ENCODE measurements at places on chromosomes 2 and 18.

- DNase-seq: no peak
Measured at GRCh38 chr2:226660526-226660925, 139.1 kb downstream of the IRS1 start.

- peak; percentile 66 for DNase-seq
Measured at GRCh38 chr2:100427627-100428258, 10.3 kb upstream of the CHST10 start.

DNA sequence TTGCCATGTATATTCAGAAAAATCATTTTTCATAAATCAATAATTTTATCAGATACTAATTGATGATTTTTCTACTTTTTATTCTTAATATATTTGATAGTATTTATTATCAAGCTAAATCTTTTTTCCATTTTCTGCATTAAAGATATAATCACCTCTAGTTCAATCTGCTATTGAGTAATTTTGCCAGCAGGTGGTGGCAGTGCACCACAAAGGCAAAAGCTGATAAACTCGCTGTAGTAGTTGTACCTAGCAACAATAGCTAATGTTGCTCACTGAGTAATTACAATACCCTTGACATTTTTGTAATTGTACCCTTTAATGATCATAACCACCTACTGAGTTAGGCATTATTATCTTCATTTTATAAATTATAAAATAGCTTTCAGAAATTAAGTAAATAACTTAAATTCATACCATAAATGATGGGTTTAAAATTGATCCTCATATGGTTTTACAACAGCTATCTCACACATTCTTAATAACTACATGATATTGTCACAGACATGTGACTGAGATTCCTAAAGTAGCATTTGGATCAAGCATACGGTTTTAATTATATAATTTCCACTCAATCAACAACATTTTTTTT is 52.0 kb upstream of the CALCRL start:
- DNase-seq: peak; percentile 26

GRCh38 chr2:229401171-229401865 is 130.2 kb upstream of the PID1 start:
- DNase-seq: no peak

DNA sequence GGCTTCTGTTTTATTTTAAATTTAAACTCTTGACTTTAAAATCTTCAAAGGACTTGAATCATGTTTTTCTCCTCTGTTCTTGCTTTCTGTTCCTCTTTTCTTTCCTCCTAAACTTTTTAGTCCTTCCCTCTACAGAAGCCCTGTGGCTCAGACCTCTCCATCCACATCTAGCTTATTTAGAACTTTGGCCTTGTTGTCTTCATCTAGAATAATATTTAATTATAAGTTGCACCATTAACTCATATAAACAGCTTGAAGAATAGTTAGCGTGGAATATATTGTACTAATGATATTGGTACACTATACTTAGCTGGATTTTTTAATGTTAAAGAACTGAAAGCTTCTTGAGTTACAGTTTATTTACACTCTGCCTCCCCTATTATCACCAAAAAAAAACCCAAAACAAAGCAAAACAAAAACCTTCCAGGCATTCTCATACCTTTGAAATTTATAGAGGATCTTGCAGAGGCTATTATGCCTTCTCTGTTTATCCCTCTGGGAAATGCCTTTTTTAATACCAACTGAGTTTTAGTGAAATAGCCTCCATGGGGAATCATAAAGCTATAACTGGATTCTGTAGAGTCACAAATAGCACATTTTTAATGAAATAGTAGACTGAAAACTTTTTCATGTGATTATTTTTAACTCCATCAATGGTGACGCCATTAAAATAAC is 9.2 kb upstream of the CCDC141 start:
- DNase-seq: peak; percentile 17

- no peak for DNase-seq
Measured at GRCh38 chr2:29477186-29477585, 362.0 kb downstream of the CLIP4 start.

DNA sequence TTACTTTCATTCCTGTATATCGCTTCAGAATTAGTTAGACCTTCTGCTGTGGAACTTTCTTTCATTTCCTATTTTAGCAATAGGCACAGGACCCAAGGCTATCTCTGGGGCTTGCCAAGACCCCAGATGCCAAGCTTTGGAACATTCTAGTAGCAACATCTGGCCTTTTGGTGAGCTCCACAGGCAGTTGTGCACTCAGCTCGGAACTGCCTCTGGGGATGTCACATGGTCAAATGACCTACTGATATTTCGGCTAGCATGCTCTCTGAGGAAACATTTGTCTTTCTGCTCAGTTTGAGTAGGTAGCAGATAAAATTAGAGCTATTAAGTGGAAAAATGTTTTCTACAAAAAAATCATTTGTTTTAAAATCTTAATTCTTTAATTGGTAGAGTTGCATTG is 76.6 kb upstream of the ITGA4 start:
- DNase-seq: no peak

GRCh38 chr2:63740943-63741342 is 100.8 kb upstream of the UGP2 start:
- DNase-seq: no peak

DNA sequence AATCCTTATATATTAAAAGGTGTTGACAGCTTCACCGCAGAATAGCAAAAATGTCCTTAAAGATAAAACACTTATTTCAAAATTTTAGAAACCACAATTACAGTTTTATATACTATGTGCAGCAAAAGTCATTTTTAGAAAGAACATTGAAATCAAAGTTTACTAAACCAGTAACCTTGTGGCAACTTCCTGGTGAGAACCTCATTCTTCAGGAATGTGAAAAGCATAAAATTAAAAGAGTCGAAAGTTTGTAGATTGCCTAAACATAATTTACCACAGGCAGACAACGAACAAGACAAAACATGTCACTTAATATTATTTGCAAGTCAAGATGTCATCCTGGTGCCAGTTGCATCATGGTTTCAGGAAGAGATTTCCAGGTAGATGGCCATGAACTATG is 108.3 kb upstream of the NRP2 start:
- DNase-seq: no peak

- no peak for DNase-seq
Measured at GRCh38 chr2:2183176-2183575, 147.9 kb downstream of the MYT1L start.

DNA sequence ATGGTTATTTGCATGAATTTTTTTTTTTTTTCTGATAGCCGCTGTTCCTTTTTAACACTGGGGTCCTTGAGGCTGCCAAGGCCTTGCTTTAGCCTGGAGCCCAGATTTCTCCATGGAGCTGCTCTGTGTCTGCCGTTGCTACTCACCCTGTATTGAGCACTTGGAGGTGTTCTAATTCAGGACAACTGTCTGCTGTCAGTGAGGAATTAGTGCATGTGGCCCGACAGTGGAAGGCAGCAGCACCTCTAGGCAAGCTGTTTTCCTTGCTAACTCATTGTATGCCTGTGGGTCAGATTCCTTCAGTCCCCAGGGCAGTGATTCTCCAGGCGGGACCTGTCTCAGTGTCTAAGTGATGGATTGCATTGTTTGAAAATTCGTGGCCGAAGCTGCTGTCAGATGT is 147.7 kb upstream of the DPP10 start:
- no peak for DNase-seq

DNA sequence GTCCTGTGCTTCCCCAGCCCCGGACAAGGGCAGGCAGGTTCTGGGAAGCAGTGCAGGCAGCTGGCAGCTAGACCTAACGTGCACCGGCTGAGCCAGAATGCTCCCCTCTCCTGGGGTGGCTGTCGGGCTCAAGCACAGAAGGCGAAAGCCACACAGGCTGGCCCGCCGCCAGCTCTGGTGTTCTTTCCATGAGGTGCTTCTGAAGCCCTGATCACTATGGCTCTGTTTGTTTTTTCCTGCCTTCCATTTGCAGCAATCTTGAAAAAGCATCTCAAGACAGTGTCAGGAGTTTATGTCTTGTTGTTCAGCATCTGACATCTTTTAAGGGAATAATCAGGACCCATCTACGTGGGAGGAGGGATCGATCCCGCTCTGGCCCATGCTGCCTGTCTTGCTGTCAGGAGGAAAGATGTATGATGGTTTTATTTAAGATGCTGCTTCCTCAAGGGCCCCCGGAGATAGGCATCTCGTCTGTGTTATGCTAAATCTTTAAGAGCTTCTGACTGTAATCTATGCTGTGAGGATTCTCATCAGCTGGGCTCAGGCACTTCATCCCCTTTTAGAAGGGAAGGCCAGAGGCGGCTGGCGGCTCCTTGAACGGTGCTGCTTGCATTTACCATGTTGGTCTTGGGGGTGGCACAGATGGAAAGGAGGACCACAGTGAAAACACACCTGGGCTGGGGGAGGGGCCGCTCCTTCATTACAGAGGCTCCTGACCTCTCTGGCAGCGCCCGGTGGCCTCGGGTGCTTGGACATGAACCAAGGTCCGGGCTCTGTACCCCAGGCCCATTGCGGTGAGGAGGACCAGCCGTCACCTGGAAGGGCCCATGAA is 118.5 kb upstream of the HDAC4 start:
- no peak for DNase-seq

GRCh38 chr2:636641-637405 is 40.4 kb downstream of the TMEM18 start:
- peak; percentile 82 for DNase-seq

GRCh38 chr2:42336361-42336965 is 24.6 kb downstream of the COX7A2L start:
- DNase-seq: no peak

GRCh38 chr2:113178069-113178746 is 4.4 kb downstream of the PSD4 start:
- DNase-seq: no peak

- no peak for DNase-seq
Measured at GRCh38 chr2:193818801-193819499, 1624.2 kb upstream of the TMEFF2 start.

GRCh38 chr18:56696966-56697365 is 45.8 kb downstream of the WDR7 start:
- DNase-seq: no peak

DNA sequence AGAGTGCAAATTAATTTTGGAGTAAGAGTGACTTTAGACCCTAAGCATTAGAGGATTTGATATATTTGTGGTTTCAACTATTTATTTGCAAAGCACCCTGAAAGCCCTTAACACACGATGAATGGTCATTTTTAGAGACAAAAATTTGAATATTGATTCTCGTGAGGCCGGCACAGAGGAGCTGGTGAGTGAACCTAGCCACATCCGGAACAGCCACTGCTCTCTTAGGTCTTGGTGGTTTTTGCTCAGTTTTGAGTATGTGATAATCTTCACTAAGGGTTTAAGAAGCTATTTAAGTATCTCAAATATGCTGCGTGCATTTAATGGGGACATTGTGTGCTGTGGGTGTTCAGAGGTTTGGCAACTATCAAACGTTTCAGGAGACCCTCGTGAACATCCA is 204.8 kb downstream of the TSN start:
- no peak for DNase-seq

DNA sequence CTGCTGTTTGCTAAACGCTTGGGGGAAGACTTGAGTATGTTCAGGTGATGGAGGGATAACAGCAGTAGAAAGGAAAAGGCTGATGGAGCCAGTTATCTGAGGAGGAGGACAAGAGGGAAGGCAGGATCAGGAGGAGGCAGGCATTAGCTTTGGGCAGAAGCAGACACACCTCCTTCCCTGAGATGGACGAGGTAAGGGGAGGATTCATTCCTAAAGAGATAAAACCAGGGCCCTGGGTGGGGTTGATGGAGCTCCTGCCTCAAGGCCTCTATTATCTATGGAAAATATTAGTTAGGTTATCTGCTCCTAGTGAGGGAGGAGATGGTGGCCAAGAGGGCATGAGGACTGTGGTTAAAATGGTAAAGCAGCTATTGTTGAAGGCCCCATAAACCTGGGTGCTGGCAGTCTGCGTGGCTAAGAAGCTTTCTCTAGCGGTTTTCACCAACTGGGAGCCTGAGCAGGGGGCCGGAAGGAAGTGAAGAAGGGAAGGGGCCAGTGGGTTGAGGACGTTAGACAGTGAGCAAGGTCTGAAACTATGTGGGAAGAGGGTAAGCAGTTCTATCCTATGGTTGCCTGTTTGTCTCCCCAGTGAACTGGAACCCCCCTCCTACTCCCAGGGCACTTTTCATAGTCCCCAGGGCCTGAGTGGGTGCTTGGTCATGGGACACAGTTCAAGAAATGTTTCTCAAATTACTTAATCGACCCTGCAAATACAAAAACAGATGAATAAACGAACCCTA is 56.6 kb upstream of the HK2 start:
- peak; percentile 58 for DNase-seq

GRCh38 chr18:39611381-39612100 is 2045.9 kb upstream of the CELF4 start:
- no peak for DNase-seq

- DNase-seq: no peak
Measured at GRCh38 chr2:905091-905832, 45.4 kb upstream of the SNTG2 start.

DNA sequence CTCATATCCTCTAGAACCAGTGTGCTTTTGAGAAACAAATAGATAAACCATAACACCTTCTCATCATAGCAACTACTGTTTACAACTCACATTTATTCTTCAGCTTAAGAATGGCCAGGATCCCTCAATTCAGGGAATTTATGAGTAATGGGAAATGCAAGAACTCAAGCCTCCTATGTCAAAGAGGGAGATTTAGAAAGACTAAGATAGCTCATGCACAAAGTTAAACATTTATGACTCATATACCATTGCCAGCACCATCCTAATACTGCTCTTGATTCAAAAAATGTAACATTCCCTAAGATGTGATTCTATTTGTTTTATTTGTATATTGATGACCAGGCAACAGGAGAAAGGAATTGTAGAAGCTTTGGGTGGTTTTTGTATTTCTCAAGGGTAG is 172.8 kb downstream of the CYP26B1 start:
- DNase-seq: no peak

DNA sequence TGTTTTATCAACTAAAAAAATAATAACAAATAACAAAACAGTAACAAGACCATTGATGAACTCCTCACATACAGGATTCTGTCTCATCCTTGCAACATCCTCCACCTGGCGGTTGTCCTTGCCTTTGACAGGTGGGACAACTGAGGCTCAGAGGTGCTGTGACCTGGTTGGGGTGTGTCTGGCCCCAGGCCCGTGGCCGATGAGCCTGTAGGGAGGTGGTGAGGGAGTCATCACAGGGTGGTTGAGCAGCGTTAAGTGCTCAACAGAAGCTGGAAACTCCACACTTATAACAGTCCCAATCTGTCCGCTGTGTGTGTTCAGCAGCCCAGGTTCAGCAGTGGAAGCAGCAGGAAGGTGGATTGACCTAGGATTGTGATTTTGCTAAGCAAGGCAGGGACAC is 131.6 kb upstream of the RAB12 start:
- DNase-seq: no peak

- DNase-seq: no peak
Measured at GRCh38 chr2:144950899-144951560, 431.1 kb upstream of the ZEB2 start.
